ENCODE measurements at places on chromosomes 2 and 18.

DNA sequence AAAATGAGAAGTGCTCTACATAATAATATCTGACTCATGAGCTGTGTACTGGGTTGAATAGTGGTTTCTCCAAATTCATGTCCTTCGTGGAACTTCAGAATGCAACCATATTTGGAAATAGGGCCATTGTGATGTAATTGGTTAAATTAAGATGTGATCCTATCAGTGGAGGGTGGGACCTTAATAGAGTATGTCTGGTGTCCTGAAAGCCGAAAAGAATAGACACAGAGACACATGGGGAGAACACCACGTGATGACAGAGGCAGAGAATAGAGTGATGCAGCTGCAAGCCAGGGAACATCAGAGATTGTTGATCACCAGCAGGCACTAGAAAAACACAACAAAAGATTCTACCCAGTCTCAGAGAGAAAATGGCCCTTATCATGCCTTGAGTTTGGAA, 310.1 kb downstream of the EXOC6B start:
- DNase-seq = no peak

GRCh38 chr2:231716666-231717280, 8.4 kb downstream of the PTMA start:
- DNase-seq = no peak

- no peak for DNase-seq
Measured at GRCh38 chr2:1282552-1282951, 130.7 kb upstream of the TPO start.

DNA sequence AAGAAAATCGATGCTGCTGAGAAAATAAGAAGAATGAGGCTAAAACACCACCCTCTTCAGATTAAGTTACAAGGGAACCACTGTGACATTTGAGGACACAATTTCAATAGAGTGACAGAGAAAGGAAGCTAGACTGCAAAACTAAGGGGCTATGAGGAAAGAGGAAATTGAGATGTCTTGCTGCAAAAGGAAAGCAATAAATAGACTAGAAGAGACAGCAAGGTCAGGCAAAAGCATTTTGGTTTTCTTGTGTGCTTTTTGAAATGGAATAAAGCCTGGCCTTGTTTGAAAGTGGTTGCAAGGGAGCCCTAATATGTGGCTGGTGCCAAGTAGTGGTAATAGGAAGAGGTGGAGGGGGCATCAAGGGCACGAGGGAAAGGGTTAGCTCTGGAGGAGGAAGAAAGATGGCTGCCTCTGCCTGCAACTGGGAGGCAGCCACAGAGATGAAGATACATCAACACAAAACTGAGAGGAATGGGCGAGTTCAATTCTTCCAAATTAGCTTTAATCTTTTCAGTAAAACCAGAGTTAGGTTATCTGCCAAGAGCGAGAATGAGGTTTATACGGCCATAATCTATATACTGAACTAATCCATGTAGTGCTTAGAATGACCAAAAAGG, 1.2 kb upstream of the MRO start:
- no peak for DNase-seq

DNA sequence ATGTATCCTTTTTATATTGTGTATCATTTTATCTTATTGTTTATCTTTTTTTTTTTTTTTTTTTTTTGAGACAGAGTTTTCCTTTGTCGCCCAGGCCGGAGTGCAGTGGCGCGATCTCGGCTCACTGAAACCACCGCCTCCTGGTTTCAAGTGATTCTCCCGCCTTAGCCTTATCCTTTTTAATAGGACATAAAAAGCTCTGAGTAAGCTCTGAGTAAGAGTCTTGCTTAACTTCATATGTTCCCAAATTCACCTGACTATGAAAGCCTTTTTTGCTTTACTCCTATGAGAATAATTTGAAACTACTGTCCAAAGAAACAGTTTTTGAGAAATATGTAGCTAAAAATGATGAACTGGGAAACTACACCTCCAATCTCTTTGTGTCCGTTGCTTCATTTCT, 525.5 kb downstream of the IRS1 start:
- no peak for DNase-seq

GRCh38 chr2:9335322-9335832, 88.0 kb downstream of the ITGB1BP1 start:
- DNase-seq = no peak

GRCh38 chr2:185179743-185180142, 558.9 kb upstream of the FSIP2 start:
- no peak for DNase-seq

- peak; percentile 39 for DNase-seq
Measured at GRCh38 chr2:221102896-221103688, 469.0 kb downstream of the EPHA4 start.

- no peak for DNase-seq
Measured at GRCh38 chr18:68800075-68800474, 2.2 kb downstream of the CCDC102B start.

GRCh38 chr18:48553236-48553635, 14.4 kb downstream of the CTIF start:
- DNase-seq = no peak

GRCh38 chr2:46461709-46462171, 17.6 kb upstream of the TMEM247 start:
- peak; percentile 81 for DNase-seq

DNA sequence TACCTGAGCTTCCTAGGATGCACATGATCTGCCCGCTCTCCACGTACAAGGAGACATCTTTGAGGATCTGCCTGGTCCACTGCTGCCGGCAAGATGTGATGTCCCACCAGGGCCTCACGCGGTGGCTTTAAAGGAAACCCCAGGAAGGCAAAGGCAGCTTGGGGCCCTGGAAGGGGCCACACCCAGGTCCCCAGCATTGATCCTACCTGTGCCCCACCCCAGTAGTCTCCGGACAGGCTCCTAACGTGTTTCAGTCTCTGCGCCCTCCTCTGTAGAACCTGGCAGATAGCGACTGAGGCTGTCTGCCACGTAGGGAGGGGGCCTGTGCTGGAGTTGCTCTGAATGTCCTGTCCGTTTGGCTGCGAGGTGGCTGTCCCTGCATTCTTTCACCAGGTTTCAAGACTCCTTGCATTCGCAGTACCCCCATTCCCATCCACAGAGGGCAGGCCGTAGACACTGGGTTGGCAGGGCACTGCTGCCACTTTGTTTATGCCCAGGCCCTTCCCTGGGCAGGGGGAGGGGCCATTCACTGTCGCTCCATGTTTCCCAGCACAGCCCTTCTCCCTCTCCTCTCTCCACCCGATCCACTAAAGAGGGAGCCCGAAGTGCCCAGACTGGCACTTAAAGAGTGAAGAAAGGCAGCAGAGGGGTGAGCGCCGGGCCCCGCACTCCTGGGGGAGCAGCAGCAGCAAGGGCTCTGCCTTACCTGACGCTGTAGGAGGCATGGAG, 644 bp downstream of the ABCG5 start:
- no peak for DNase-seq

GRCh38 chr18:56889621-56890020, 238.5 kb downstream of the WDR7 start:
- DNase-seq = no peak

- no peak for DNase-seq
Measured at GRCh38 chr18:23320709-23321236, 132.3 kb upstream of the RIOK3 start.

GRCh38 chr18:48009116-48009745, 78.8 kb upstream of the SMAD2 start:
- no peak for DNase-seq

GRCh38 chr18:59878644-59879043, 21.2 kb upstream of the PMAIP1 start:
- no peak for DNase-seq

DNA sequence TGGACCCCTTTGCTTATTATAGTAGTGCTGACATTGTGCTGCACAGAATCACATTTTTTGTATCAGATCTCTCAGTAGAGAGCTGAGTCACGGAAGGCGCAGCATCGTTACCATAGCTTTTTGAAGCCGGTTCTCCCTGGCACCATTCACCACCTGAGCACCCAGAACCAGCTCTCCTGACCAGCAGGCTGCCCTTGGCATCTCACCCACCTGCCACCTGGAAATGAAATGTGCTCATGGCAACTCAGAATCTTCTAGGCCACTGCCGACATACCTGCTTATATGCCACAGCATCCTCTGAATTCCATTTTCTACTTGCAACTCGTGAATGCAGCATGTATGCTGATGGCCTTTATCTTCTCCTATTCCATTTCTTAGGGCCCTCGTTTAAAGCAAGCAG, 62.7 kb downstream of the COA5 start:
- no peak for DNase-seq

DNA sequence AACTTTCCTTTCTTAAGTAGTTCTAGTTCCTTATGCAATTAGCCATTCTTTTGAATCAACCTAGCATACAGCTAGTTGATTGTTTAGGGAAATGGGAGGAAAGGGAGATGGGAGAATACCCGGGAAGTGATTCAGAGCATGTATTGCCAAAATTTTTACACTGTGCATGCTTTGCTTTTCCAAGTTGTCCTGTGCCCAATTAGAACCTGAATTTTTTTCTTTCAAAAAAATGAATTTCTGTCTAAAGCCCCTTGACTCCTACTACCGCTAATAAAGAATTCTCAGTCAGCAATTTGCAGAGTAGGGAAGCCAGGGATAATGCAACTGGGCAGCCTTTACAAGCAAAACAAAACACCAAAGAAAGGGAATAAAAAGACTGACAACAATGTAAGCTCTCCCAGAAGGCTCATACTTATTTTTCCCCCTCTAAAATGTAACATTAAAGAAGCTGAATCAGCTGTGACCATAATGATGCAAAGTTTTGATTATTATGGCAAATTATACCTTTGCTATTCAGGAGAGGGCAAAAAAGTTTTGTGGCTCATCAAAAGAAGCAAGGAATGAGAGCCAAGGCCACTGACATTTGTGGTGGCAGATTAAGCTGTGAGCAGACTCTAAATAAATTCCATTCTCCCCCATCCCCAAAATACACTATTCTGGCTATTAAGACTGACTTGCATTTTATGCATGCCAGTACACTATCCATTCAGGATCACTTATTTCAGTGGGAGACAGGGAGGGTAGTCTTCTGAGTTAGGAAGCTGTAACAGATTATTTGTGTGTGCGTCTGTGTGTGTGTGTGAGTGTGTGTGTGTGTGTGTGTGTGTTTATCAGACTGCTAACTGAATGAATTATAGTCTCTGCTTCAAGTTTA, 174.3 kb downstream of the ERBB4 start:
- no peak for DNase-seq

DNA sequence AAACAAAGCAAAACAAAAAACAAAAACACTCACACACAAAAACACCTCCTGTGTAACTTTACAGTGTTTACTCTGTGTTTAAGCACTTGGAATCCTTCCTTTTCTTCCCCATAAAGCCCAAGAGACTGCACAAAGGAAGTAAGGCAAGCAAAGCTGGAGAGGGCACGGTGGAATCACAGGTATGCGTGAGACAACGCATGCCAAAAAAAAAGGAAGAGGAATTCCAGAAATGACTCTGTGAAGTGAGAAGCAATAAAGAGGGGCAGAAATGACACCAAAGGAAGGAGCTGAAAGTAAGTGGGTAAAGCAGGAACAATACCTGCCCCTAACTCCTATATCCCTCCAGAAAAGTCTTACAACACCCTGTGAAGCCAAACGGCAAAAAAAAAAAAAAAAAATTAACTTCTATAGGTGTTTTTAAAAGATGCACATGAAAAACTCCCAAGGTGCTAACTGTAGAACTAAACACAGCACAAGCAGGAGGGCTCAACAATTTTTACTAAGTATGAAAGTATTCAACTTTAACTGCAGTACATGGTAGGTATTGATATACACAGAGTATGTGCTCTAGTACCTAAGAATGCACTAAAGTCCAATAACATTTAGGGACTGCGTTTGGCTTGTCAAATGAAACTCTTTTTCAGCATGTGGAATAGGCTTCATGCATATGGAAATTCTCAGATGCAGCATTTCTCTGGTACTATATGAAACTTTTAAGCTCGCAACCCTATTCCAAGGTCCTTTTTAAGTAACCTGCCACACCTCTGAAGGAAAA, 9.1 kb downstream of the RND3 start:
- no peak for DNase-seq

DNA sequence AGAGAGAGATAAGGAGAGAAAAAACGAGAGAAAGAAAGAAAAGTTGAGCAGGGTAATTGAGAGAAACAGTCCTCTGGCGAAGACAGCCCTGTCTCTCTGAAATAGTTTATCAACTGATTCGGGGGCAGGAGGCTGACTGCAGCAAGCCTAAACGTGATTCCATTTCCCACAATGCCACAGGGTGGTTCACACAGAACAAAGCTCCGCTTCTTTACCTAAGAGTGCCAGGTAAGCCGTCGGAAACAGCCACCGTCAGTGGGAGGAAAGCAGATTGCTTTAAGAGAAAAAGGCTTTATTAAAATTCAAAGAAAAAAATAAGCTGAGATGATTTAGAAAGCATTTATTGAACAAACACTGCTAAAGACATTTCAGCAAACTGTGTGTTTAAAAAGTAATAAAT, 271.4 kb upstream of the POU3F3 start:
- DNase-seq = no peak

- no peak for DNase-seq
Measured at GRCh38 chr2:23900541-23901322, 26.2 kb downstream of the ATAD2B start.

DNA sequence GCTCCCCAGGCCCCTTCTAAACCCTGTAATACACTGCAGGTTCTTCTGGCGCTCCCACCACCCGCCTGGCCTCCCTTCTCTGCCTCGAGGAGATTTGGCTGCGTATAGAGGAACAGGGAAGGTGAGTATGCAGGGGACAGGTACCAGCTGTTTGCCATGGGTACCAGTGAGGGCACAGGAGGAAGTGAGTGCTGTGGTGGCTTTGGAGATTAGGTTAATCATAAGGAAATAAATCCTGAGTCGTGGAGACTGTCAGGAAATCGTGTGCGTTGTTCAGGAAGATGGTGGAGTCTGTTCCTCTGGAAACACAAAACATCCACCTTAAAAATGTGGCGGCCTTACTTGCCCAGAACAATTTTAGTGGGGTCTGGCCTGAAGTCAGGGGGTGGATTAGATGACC, 230.4 kb downstream of the FAM210A start:
- no peak for DNase-seq

GRCh38 chr18:79918615-79919011, 32.8 kb downstream of the SLC66A2 start:
- no peak for DNase-seq

DNA sequence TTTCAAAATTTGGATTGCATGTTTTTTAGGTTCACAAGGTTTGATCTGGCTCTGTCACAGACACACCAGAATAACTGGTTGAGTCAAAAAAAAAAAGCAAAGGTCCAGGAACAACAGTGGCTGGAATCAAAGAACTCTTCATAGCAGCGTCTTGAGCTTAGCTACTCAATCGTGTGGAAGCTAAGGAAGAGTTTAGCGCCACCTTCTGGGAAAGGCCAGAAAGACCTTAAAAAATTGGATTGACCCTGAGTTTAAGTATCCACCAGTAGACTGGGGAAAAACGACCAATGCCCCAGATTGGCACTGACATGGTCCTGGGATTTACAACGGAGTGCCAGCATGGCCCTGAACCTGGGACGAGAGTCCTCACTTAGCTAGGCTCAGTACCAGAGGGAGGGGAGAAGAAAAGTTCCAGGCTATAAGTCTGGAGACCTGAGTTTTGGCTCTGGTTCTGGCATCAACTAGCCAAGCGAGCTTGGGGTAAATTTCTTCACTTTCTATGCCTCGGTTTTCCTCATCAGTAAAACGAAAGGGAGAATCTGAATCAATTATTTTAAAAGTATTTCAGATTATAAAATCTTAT, 71.1 kb upstream of the TFCP2L1 start:
- DNase-seq = peak; percentile 70

Data from RPMI8226 (cell line).